ENCODE measurements at places on chromosomes 6 and 20.

GRCh38 chr6:169406034-169406433 lies 152.4 kb upstream of the THBS2 start:
- DNase-seq: no peak

DNA sequence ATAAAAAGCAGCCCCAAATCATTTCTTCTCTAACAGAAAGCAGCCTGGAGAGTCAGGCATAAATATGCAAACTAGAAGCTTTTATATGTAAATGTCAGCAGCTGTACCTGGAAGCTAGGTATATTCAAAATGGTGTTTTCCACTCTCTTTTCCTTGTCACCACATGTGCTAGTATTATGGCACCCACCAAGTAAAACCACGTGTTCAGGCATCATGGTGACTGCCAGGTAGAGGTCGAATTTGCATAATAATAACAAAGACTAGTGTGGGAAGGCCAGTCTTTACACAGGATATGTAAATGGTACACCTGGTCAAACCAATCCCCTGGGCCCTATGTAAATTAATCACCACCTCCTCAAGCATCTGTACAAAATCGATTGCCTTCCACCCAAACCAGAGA lies 124.0 kb downstream of the MMUT start:
- no peak for DNase-seq

DNA sequence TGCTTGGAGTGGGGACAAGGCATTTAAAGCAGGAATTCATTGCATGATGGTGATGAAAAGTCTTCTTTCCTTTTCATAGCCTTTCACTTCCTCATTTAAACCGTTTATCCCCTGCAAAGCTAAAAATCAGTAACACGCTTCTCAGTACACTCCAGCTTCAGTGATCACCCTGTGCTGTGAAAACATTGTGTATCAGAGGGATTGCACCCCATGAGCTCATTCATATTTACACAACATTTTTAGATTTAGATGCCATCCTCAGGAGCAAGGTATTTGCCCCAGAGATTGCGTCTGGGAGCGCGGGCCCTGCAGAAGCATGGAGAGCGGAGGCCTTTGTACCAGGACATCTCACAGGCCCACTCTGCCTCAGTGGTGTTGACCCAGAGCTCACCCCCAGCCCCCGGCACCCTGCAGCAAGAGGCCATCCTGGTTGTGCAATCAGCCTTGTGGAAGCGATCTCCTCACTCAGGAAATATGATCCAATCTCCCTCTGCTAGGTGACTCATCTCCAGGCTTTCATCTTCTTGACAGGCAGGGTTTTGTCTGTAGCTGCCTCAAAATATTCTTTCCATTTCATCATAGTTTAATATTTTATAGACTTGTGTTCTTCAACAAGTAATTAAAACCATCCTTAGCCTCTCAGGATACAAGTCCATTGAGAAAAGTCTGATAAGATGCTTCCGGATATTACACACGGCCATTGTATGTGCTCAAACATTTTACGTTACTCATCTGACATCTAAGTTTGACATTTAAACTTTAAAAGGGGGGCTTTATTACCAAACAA lies 38.9 kb upstream of the THBS2 start:
- DNase-seq: no peak

DNA sequence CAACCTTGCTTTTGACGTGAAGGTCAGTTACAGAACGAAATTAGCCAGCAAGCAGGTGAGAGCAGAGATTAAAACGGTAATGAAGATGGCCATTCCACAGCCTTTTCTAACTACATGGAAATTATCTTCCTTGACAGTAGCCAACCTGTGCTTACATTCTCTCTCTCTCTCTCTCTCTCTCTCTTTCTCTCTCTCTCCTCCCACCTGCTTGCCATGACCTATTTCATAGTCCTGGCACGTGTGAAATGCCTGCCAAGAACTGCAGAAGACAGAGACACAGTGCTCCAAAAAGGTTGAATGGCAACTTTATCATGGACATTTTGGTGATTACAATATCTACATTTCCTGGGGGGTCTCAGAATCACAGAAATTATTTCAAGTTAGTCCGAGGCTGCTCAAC lies 38.5 kb upstream of the SALL4 start:
- no peak for DNase-seq

GRCh38 chr6:170206317-170206621 lies 84.6 kb downstream of the DLL1 start:
- DNase-seq: no peak

- no peak for DNase-seq
Observed at GRCh38 chr20:32051720-32052089, 337 bp upstream of the HCK start.

DNA sequence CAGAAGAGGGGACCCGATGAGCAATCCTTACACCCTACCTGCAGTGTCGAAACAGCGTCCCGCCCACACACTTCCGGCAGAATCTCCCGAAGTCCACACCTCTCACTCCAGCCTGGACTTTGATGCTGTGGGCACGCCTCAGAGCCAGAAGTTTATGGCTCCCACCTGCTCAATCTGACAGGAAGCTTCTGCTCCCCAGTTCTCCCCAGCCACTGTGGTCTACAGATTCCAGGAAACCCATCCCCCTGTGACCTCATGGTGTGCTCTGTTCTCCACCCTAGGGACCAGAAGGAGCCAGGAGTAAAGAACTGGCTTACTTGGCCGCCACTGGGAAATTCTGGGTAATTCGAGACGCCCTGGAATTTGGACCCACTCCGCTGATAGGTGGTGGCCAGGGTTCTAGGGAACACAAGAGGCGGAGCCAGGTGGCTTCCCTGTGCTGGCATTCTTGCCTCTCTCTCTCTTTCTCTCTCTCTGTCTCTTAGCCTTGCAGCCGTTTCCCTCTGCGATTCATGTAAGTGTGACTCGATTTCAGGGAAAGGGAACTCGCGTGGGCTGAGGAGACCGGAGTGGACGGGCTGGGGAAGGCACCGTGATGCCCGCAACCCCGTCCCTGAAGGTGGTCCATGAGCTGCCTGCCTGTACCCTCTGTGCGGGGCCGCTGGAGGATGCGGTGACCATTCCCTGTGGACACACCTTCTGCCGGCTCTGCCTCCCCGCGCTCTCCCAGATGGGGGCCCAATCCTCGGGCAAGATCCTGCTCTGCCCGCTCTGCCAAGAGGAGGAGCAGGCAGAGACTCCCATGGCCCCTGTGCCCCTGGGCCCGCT lies at the start of gene TRIM15:
Gene TRIM15 (plus strand): TSS at position 457 of the 828 bp plus-strand sequence. CDS start 139 bp downstream, at position 596.
- DNase-seq: no peak

- no peak for DNase-seq
Observed at GRCh38 chr6:54366667-54367327, 58.6 kb downstream of the TINAG start.

DNA sequence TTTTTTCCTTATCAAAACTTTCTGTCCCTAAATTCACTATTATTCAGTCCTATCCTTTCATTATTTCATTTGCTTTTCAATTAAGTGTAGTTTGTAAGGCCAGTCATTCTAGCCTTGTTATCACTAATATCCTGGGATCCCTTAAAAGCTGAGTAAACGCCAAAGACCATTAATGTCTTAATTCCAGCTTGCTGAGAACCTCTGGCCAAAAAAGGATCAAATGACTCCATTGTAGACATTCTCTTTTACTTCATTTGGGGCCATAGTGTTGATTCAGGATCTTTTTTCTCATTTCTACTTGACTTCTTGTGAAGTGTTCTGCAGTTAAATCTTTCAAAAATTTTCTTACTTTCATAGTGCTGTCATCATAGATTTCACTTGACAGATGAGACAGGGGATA lies 379.7 kb downstream of the LAMA2 start:
- DNase-seq: no peak

GRCh38 chr20:44910690-44911262 lies 916 bp downstream of the PABPC1L start:
- no peak for DNase-seq

DNA sequence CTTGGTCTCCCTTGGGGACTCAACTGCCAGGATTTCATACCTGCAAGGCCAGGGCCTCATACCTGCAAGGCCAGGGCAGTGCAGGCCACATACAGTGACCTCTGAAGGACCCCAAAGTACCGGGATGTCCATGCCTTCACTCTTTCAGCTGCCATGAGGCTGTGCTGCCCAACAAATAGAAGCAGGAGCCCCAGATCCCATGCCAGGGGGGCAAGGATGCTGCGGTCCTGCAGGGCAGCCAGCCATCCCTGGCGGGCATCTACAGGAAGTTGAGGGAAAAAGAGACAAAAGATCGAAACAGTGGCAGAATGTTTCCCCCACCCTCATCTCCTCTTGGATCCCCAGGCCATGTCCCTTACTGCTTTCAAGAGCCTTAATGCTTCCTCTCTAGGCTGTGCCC lies 799 bp downstream of the NRM start:
- no peak for DNase-seq

DNA sequence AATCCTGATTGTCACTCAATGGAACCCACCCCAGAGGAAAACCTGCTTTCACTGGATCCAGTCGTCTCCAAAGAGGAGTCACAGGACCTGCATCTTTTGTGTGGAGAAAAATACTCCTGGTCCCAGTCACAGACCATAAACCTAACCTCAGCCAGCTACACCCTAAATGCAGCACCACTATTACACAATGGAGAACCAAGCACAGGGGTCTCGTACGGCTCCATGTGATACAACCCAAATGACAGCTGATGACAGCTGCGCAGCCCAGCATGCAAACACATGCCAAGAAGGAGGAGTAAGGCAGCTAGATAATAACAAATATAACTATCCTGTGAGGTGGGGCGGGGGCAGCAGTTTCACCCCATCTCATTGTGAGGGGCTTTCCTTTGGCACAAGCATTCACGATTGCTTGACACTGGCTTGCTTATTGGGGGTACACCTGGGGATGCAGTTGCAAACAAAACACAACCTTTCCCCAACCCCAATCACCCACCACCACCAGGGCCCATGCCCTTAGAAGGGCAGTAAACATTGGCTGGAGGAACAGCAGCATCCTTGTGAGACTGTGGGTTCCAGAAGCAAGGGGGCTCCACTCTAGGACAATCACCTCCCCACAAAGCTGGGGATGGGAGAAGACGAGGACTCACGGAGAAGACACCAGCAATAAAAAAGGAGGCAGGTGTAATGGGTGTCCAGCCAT lies 51.5 kb downstream of the TRERF1 start:
- DNase-seq: no peak

Data from NCI-H2171 treated with DMSO at 0.1 percent for 48 hours (cell line).